ENCODE measurements at places on chromosomes 16 and 17.

- no peak for DNase-seq
Measured at GRCh38 chr16:48507391-48507790, 102.6 kb downstream of the N4BP1 start.

GRCh38 chr17:7380321-7380720 lies 568 bp upstream of the TNK1 start:
- no peak for DNase-seq

GRCh38 chr16:51577621-51578303 lies 426.7 kb upstream of the SALL1 start:
- no peak for DNase-seq

GRCh38 chr16:1543085-1543896 lies 9.8 kb downstream of the TMEM204 start:
- no peak for DNase-seq

DNA sequence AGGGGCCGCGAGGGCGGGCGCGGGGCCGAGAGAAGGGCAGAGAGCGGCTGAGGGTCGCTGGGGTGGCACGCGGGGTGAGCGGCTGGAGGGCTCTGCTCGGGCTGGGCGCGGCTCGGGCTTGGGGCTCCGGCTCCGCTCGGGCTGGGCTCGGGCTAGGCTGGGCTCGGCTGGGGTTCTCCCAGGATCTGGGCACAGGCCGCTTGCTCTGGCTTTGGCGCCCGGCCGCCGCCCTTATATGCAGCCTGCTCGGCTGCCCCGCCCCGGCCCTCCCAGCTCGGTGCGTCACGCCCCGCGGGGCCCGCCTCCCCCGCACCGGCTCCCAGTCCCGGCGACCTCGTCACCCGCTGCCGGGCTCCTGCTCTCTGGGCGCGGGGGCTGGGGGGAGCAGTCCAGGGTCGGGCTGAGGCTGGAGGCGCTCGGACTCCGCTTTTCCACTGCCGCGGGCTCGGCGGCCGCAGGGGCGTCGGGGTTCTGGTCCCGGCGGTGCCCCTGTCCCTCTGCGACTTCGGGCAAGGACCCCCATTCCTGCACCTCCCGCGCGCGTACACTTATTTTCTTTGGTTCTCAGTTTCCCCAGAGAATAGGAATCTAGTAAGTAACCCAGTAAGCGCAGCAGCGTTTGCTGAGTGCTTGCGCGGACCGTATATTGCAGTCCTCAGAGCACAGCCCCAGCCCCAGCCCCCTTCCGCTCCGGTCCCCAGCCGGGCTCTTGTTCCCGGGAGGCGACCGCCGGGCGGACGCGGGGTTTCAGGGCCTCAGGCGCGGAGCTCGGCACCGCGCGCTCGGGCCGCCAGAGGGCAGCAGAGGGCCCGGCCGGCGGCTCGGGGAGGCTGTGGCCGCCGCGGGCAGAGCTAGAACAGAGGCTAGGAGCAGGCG lies at the start of gene RASD1:
TSS of gene RASD1 (minus strand) at position 207 of the 876 bp plus-strand sequence. CDS start 214 bp downstream, outside the sequence.
- DNase-seq = peak; percentile 79

Measured in GOT3 (cell line).